Umbilical cord (tissue), 2 donors: ENCODE measurements at places on chromosomes 12 and 14. TPM values are rescaled to one million over a fixed set of nuclear protein-coding genes. Genes with fewer than 3 reads are reported as not detected.
A peak's percentile ranks its signal among the peaks of the same experiment; 100 is the strongest.

- DNase-seq, result no peak
Observed at GRCh38 chr12:26277506-26278246, 82.3 kb downstream of the SSPN start.

The CLEC4C gene
- total RNA-seq, result not detected

DNA sequence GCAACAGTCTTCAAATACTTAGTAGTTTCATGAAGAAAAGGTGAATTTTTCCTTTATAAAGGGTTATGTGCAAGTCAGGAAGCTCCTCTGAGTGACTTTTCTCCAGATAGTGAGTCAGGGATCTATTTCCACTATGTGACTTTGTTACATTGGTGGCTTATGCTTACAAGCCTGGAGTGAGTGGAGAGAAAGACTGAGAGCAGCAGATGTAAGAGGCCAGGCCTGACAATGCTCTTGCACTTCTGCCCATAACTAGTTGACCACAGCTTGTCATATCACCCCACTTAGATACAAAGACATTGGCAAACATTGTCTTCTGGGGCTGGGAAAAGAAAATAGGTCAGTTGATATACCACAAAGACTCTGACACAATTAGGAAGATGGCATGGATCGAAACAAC lies 236.5 kb downstream of the PDZRN4 start:
- DNase-seq, result no peak

GRCh38 chr14:32059702-32060101 lies 17.4 kb upstream of the ARHGAP5 start:
- DNase-seq, result no peak

DNA sequence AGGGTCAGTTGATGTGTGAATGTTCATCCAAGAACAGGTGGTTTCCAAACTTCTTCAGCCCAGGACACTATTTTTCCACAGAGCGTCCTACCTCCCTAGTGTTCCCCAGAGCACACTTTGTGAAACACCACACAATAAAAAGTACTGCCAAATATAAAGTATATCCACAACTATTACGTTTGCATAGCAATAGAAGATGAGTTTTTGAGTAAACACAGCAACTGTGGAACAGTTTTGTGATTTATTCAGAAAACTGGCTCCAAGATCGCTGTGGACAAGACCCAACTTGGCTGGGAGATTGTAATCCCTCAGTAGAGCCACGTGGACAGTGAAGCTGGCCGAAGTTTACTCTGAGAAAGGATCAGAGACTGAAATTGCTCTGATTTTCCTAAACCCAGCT lies 14.5 kb upstream of the MAP1LC3B2 start:
- DNase-seq, result peak; percentile 45

The GUCY2C gene
- total RNA-seq, result 0.72 TPM

The IL26 gene
- total RNA-seq, result not detected

- DNase-seq, result peak; percentile 84
Observed at GRCh38 chr14:71166180-71166837, 259.1 kb downstream of the PCNX1 start.

The C12orf57 gene
- 228 TPM for total RNA-seq

DNA sequence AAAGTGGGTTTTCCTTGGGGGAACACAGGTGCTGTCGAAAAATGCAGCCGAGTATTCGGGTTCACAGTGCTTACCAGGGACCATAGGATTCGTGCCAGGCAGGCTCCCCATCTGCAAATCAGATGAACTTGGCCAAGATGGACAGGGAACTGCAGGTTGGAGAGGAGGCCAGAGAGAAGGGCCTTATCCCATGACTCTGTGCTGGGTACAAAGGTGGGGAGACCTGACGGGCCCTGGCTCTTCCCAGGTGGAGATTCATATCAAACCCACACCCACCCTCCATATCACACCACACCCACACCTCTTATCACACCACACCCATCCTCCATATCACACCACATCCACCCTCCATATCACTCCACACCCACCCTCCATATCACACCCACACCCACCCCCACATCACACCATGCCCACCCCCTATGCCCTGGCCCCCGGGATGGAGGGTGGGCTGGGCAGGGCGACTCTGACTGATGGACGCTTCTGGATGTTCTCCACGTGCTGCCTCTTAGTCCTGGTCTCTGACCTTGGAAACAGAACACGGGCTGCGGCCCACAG lies 319.7 kb downstream of the ADGRD1 start:
- DNase-seq, result no peak

The CKB gene
- total RNA-seq, result 239 TPM

DNA sequence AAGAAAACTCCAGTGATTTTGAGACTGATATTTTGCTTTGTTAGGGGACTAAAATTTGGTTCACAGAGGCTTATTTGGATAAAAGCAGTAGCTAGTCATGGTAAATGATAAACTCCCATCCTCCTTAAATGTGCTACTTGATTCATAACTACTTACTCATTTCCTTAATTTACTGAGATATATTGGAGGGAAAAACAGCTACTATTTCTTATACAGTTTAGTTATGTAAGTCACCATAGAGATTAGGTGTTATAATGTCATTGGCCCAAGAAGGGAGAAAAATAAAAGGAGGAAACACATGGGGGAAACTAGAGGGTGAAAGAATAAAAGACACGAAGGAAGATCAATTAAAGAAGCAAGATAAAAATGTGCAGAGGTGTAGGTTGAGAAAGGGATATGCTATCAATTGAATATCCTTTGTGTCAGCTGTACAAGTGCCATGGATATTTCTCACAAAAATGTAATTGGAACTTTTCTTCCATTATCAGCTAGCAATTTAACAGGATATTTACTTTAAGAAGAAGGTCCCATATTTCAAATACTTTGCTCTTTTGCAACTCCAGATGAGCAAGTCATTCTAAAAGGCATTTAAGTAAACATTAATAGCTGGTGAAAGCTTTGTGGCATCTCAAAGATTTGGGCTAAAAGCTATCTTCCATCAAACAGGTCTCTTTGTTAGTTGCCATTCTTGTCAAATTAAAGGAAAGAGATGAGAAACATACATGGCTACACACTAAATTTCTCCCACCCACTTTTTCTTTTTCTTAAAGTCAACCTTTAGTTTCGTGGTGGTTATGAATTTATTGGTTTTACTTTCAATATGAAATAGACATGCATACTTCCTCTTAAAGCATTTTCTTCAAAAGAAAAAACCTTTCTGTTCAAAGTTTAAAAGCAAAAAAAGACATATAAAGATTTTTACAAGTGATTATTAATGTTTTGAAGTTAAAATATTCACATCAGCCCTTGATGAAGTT lies 439.5 kb downstream of the CCER1 start:
- peak; percentile 17 for DNase-seq

The COQ6 gene
- 17.1 TPM for total RNA-seq

The SIX1 gene
- 1.2 TPM for total RNA-seq

The HOXC11 gene
- total RNA-seq, result 7.7 TPM
